ENCODE measurements at places on chromosomes 16 and 17. TPM values are rescaled to one million over a fixed set of nuclear protein-coding genes. Genes with fewer than 3 reads are reported as not detected.

- no peak overlapping the region for H3K27ac ChIP-seq
- no peak for DNase-seq
- H3K27me3 ChIP-seq = no peaks in the 10 kb centered on the region
- H3K36me3 ChIP-seq = no peaks in the 10 kb centered on the region
- no peak overlapping the region for H3K4me3 ChIP-seq
Measured at GRCh38 chr16:48838349-48838748, 228.4 kb upstream of the N4BP1 start.

Gene COX6A2
- not detected for total RNA-seq

GRCh38 chr17:82332669-82333278 lies 792 bp downstream of the SECTM1 start:
- no peak overlapping the region for H3K27ac ChIP-seq
- H3K4me1 ChIP-seq = peaks cover 15% of the 10 kb centered on the region
- H3K36me3 ChIP-seq = peaks cover 2% of the 10 kb centered on the region
- peak overlapping the region; percentile 88 for H3K4me3 ChIP-seq
- no peak for DNase-seq

Gene PCGF2
- total RNA-seq = not detected

GRCh38 chr16:23495671-23496070 lies 14.6 kb downstream of the GGA2 start:
- H3K4me1 ChIP-seq = peaks cover 20% of the 10 kb centered on the region
- H3K27ac ChIP-seq = no peak overlapping the region
- H3K4me3 ChIP-seq = no peak overlapping the region
- H3K27me3 ChIP-seq = no peaks in the 10 kb centered on the region

DNA sequence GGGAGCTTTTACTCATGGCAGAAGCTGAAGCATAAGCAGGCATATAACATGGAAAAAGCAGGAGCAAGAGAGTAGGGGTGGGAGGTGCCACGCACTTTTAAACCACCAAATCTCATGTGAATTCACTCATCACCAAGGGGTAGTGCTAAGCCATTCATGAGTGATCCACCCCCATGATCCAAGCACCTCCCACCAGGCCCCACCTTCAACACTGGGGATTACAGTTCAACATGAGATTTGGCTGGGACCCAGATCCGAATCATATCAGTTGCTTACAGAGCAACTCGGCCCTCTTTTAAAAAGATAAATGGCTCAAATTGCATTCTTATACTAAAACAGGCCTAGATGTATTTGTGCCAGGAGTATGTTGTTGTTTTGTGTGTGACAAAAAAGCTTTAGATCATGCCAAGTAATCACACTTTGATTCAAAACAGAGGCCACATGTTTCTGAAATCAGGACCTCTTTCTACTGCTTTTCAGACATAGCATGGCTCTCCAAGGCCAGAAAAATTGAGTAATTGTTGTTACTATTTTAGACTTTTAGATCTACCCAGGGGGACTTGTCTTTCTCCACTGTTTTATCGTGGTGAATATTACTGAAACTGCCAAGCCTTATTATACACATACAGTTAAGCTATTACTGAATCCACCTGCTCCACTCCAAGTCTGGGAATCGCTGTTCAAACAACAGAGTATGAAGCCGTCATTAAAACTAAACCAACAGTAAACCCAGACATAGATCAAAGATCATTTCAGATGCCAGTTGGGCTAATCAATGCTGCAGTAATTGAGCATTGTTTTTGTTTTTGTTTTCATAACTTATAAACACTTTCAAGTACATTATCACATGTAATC lies 163.3 kb downstream of the KCNJ2 start:
- H3K4me1 ChIP-seq = no peaks in the 10 kb centered on the region
- DNase-seq = no peak
- no peaks in the 10 kb centered on the region for H3K36me3 ChIP-seq
- H3K27ac ChIP-seq = no peak overlapping the region
